ENCODE measurements at places on chromosomes 1 and 21.

GRCh38 chr1:21814981-21815582 lies 3.0 kb downstream of the LDLRAD2 start:
- no peak for DNase-seq

DNA sequence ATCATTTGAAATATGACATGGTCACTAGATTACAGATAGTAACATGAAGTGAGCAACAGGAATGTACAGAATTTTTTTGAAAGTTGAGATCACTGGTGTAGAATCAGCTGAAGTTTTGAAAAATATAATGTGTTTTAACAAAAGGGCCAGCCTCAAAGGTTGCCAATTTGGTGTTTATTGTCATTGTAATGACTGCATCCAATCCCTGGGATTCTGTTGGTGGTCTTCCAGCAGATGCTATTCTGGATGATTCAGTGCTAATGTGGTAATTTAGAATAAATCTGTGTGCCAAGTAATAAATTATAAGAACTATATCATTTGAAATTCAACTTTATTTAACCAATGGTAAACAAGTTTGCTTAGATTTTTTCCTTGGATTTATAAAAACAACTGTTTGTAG lies 436.4 kb upstream of the PKN2 start:
- DNase-seq = peak; percentile 41

GRCh38 chr1:198969981-198970380 lies 331.1 kb downstream of the PTPRC start:
- DNase-seq = no peak

GRCh38 chr21:38924954-38925353 lies 119.2 kb downstream of the ETS2 start:
- DNase-seq = no peak

DNA sequence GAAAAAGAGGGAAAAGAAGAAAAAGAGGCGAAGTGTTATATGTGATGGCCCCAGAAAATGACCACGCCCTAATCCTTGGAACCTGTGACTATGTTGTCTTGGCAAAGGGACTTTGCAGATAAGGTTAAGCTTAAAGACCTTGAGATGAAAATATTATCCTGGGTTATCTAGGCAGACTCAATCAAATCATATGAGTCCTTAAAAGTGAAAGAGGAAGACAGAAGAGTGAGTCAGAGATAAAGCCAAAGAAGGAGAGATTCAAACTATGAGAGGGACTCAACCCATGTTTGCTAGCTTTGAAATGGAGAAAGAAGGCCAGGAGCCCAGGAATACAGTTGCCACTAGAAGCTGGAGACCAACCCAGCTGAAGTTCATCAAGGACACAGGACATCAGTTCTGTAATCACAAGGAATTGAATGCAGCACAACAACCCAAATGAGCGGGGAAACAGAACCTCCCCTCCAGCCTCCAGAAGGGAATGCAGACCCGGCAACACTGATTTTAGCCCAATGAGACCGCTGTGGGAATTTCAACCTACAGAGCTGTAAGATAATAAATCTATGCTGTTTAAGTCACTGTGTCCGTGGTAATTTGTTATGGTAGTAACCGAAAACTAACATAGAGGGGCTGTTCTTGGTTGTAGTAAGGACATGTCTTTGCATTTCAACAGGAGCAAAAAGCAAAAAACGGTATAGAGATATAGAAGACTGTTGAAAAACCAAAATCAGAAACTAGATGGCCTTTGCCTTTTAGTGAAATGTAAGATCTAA lies 4.2 kb upstream of the RGS8 start:
- no peak for DNase-seq

- DNase-seq = no peak
Observed at GRCh38 chr1:45945426-45945825, 142.0 kb downstream of the MAST2 start.

DNA sequence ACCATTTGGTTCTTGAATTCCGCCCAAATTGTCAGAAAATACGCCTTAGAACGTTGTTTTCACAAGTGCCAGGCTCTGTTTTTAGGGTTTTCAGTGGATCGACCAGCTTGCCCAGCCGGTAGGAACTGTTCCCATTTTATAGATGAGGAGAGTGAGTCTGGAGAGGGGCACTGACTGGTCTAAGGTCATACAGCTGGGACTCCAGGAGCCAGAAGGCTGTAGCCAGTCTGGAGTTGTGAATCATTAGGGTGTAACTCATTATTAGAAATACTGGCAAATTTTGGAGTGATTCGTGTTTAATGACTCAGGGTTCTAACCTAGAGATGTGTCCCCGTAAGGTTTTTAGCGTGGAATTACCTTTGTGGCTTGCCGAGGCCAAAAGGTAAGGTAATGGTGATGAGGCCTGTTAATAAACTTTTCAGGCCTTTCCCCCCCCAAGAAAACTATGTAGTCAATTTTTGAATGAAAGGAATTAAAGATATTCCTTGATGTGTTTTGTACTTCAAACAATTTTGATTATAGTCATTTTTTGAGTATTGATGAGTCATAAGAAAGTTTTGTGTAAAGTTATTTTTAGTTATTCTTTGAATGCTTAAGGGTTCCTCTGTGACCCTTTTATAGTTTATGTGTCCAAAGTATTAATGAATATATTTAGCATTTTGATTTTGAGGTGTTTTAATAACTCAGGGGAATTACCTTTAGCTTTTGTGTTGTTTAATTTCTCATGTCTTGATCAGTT lies 2.1 kb downstream of the DYRK1A start:
- DNase-seq = no peak

GRCh38 chr1:15011661-15012060 lies 141.9 kb upstream of the TMEM51 start:
- no peak for DNase-seq

DNA sequence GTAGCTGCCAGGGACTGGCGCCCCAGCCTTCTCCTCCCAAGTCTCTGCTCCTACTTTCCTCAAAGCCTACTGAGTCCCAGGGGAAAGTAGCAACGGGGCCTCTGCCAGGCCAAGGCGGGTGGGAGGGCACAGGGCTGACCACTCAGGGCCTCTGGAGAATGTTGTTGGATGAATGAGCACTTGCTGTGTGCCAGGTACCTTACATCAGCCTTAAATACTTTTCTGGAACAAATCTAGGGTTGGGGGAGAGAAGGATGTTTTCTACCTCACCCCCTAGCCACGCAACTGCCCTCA lies 119.3 kb upstream of the ZBTB40 start:
- no peak for DNase-seq

- DNase-seq = no peak
Observed at GRCh38 chr1:209513226-209513625, 70.3 kb upstream of the CAMK1G start.

DNA sequence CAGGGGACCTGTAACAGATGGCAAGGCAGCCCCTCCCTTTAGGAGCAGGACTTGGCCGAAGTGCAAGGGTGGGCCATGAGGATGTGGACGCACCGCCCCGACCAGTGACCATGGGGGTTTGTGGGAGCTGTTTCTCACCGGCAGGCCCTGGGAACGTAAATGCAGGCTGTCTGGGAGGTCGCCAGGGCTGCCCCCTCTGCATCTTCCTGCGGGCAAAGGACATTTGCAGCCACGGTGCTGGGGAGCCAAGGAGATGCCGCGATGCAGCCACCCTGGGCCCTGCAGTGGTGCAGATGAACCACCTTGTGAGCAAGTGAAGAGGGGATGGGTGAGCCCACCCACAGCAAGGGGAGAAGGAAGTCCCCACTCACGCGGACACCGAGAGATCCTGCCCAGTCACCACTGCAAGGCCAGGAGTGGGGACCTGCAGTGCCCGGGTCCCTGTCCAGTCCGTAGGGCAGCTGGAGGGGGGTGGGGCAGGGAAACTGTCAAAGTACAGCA lies 121.1 kb downstream of the SIK1 start:
- DNase-seq = no peak

GRCh38 chr21:31266241-31266640 lies 77.8 kb downstream of the TIAM1 start:
- no peak for DNase-seq

DNA sequence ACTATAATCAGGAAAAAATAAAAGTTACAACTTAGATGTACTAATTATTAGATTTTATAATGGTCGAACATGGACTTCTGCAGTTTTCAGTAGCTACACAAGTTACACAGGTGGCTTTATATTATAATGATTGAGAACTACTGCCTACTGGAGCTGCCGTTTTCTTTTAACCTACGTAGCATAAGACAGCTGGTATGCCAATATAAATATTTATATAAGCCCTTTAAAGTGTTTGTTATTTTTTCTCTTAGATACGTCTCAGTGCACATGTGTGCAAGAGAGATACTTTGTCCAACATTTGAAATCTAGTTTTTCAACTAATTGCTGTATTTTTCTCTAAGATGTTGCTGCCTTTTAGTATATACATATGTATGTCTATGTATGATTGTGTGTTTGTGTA lies 42.4 kb downstream of the PDC start:
- DNase-seq = no peak

DNA sequence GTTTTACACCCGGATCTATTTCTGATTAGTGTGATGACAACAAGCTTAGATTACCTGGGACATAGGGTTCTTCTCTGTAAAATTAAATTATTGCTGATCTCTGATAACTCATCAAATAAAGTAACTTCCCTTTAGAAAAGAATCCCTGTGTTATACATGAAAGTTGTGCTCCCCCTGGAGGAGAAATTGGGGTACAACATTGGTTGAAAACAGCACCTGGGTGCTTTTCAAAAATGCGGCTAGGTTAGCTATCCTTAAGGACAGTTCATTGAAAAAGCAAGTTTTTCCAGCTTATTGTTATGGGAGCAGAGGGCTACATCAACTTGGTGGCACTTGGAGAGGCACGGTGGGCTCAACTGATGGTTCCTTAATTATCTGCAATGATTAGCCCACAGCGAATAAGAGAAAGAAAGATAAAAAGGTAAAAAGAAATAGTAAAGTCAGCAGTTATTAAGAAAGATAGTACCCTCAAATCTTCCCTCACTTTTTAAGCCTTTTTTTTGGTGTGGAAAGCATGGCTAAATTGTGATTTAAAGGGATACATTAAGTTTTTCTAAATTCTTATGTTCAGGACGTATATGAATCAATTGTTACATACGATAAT lies 97.8 kb downstream of the FMN2 start:
- no peak for DNase-seq

GRCh38 chr1:162822391-162823200 lies 32.1 kb downstream of the HSD17B7 start:
- DNase-seq = no peak

- DNase-seq = peak; percentile 74
Observed at GRCh38 chr1:41268154-41268770, 26.2 kb upstream of the SCMH1 start.

DNA sequence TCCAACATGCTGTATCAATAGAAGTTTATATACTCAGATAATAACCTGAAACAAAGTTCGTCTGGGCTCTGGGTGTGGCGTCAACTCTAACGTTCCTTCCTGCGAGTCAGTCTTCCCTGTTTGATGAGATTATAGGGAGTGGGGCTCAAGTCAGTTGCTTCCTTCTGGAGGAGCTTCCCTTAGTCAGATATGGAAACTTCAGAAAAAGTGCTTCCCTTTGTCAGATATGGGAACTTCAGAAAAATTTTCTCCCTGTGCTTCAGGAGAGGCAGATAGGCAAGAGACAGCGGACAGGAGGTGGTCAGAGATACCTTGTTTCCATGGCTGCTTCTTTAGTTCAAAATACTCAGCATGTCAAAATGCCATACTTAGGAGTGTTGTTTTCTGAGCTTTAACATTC lies 51.1 kb upstream of the PRDX6 start:
- no peak for DNase-seq

GRCh38 chr21:15128267-15128666 lies 63.5 kb upstream of the NRIP1 start:
- DNase-seq = no peak

- peak; percentile 27 for DNase-seq
Observed at GRCh38 chr1:220841293-220841692, 38.0 kb upstream of the HLX start.

DNA sequence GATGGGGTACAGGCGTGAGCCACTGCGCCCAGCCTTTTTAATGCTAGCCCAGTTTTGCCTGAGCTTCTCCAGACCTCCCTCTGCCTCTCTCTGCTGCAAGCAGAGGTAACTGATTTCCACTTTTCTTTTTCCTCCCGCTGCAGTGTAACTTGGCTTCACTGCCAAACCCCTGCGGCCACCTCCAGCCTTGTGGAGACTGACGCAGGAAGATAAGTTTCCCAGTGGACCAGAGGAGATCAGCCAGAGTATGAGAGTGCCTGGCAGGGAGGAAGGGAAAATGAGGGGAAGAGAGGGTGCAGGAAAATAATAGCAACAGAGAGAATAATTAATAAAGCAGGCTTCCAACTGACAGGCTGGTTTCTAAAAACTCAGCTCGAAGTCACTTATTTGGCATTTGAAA lies 143.7 kb downstream of the PCNX2 start:
- no peak for DNase-seq

GRCh38 chr21:44716984-44717383 lies 5.6 kb upstream of the TSPEAR start:
- no peak for DNase-seq

- DNase-seq = no peak
Observed at GRCh38 chr1:13829152-13829769, 129.3 kb downstream of the PRDM2 start.

DNA sequence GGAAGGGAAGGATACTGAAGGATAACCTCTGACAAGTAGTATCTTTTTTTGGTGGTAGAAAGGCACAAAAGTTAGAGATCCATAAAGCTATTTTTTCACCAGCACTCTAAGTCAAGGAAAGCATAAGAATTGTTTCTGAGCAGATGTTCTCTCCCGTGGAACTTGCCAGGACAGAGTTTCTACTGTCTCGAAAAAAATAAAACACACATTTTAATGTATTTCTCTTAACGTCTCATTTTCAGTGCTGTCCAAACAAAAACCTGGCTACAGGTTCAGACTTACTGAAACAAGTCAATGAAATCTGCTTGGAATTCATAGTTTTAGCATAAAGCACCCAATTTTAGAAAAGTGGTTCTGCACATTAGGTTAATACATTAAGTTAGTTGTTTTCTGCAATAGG lies 338.3 kb downstream of the LTN1 start:
- DNase-seq = no peak

DNA sequence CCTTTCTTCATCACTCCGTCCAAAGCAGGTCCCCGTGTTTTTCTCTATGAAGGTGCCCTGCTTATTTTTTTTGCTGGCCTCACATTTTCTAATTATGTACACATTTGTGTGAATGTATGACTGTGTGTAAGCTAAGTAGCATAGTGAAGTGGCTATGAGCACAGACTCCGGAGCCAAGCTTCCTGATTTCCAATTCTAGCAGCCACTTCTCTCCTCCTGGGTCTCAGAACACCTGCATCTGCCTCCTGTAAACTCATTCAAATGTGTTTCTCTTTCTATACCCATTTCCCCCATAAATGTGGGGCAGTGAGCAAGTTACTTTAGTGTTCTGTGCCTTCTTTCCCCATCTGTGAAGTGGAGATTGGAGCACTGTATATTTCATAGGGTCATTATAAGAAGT lies 2.1 kb downstream of the SLAMF6 start:
- no peak for DNase-seq

DNA sequence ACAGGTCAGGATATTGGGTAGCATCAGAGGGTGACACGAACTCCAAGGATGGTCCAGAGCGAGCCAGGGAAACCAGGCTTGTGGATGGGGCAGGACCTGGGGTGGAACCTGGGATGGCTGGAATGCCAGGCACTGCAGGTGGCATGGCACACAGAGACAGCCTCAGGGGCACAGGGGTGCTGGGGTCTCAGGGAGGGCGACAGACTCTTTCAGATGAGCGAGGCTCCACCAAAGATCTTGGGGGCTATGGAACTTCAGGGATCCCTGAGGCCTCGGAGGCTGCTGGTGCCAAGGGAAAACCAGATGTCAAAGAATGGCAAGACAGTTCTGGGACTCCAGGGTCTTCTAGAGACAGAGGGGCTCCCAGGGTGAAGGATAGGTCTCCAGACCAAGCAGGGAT lies 21.4 kb downstream of the IGFN1 start:
- no peak for DNase-seq

GRCh38 chr1:63487336-63488065 lies 35.5 kb downstream of the ITGB3BP start:
- DNase-seq = no peak

GRCh38 chr1:182410620-182411273 lies 10.3 kb upstream of the TEDDM1 start:
- no peak for DNase-seq

Data from NCI-H446 (cell line).